T-helper 22 cell (primary cell): ENCODE measurements at places on chromosomes 16 and 17.

- DNase-seq = no peak
These were observed 166.1 kb downstream of the PRKCA start for GRCh38 chr17:66468241-66469087.

GRCh38 chr17:63542942-63543821, 7.1 kb upstream of the DCAF7 start:
- no peak for DNase-seq

- no peak for DNase-seq
These were observed 24.7 kb downstream of the ZZEF1 start for GRCh38 chr17:4118015-4118743.

GRCh38 chr16:84193480-84193879, 2.5 kb downstream of the ADAD2 start:
- DNase-seq = no peak
